ENCODE measurements at places on chromosomes 7 and 10. TPM values are rescaled to one million over a fixed set of nuclear protein-coding genes. Genes with fewer than 3 reads are reported as not detected.

UTF1 gene
- total RNA-seq, result not detected

NEBL gene
- total RNA-seq, result 0.22 TPM

NPFFR1 gene
- not detected for total RNA-seq

COL13A1 gene
- total RNA-seq, result 0.98 TPM

PLAU gene
- 1.2 TPM for total RNA-seq

MACC1 gene
- total RNA-seq, result under 0.01 TPM

CYP2C19 gene
- total RNA-seq, result not detected

FAM170B gene
- total RNA-seq, result not detected

NEUROG3 gene
- total RNA-seq, result not detected

AKR1C4 gene
- 0.09 TPM for total RNA-seq

VOPP1 gene
- 84.1 TPM for total RNA-seq

GRID1 gene
- not detected for total RNA-seq

CACNB2 gene
- not detected for total RNA-seq

ALOX5 gene
- total RNA-seq, result not detected

SUFU gene
- 4.7 TPM for total RNA-seq

TRIM73 gene
- 2.0 TPM for total RNA-seq

MMP21 gene
- 1.1 TPM for total RNA-seq

PGAM2 gene
- total RNA-seq, result not detected

RAMP3 gene
- 467 TPM for total RNA-seq

CASTOR2 gene
- total RNA-seq, result 10.2 TPM

Data from dermis lymphatic vessel endothelial cell (primary cell).